ENCODE measurements at places on chromosomes 5 and 9. TPM values are rescaled to one million over a fixed set of nuclear protein-coding genes. Genes with fewer than 3 reads are reported as not detected.

Gene INSL4
- not detected for total RNA-seq

Gene CLIC3
- total RNA-seq = 0.56 TPM

Gene TCF7
- total RNA-seq = 9.7 TPM

Gene KLHL3
- total RNA-seq = 11.7 TPM

Gene NTRK2
- total RNA-seq = not detected

Gene GARIN3
- not detected for total RNA-seq

Gene GPR151
- total RNA-seq = not detected

Gene FAM153A
- not detected for total RNA-seq

Gene ARID3C
- 0.49 TPM for total RNA-seq

Gene NOXA1
- 0.59 TPM for total RNA-seq

DNA sequence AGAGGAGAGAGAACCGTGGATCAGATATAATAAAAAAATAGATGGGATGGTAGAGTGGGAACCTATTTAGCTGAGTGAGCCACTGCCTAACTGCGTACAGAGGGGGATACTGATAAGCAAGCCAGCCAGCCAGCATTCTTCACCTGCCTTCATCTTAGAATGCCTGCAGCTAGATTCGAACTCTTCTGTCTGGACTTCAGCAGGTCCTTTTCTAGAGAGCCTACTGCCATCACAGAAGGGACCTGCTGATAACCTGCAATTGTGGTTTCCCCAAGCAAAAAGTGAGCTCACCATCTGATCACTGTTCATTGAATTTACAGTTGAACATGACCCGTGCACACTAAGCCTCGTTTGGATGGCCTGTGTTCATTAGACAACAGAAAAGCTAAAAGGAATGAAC, 109.4 kb downstream of the CDC42SE2 start:
- H3K4me1 ChIP-seq = no peaks in the 10 kb centered on the region
- H3K27me3 ChIP-seq = no peaks in the 10 kb centered on the region

DNA sequence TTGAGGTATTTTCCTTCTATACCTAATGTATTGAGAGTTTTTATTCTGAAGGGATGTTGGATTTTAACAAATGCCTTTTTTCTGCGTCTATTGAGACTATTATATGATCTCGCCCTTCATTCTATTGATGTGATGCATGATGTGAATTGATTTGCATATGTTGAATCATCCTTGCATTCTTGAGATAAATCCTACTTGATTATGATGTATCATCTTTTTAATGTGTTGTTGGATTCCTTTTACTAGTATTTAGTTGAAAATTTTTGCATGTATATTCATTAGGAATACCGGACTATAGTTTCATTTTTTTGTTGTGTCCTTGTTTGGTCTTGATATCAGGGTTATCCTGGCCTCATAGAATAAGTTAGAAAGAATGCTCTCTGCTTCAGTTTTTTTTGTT, 169.7 kb downstream of the NPR3 start:
- no peak for DNase-seq
- H3K27ac ChIP-seq = no peak overlapping the region
- no peaks in the 10 kb centered on the region for H3K36me3 ChIP-seq
- no peaks in the 10 kb centered on the region for H3K4me1 ChIP-seq

- no peak for DNase-seq
- no peak overlapping the region for H3K4me3 ChIP-seq
- no peak overlapping the region for H3K27ac ChIP-seq
- H3K4me1 ChIP-seq = no peaks in the 10 kb centered on the region
- H3K27me3 ChIP-seq = no peaks in the 10 kb centered on the region
- H3K36me3 ChIP-seq = no peaks in the 10 kb centered on the region
These were observed 137.9 kb downstream of the KIAA0825 start for GRCh38 chr5:94480486-94480885.

- peak overlapping the region; percentile 24 for H3K4me3 ChIP-seq
- no peaks in the 10 kb centered on the region for H3K27me3 ChIP-seq
- peak; percentile 41 for DNase-seq
- peak overlapping the region; percentile 75 for H3K27ac ChIP-seq
- peaks cover 46% of the 10 kb centered on the region for H3K4me1 ChIP-seq
These were observed 23.2 kb upstream of the GARNL3 start for GRCh38 chr9:127241354-127241753.

DNA sequence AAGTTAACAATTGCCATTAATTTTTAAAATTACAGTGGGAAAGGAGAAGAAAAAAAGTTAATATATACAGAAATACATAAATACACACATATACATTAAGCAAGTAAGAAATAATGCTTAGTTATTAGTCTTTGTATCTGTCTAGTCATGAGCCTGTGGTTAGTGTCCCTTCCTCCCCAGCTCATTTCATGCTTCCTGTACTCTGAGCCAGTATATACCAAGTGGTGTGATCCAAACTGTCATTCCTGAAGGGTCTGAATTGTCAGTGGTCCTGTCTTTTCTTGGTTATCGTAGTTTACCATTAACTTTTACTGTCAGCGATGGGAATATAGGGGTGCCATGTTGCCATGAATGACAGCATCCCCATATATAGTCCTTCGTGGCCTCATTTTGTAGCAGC, 24.2 kb upstream of the STOM start:
- H3K4me1 ChIP-seq = no peaks in the 10 kb centered on the region
- no peaks in the 10 kb centered on the region for H3K36me3 ChIP-seq
- DNase-seq = no peak
- H3K27me3 ChIP-seq = no peaks in the 10 kb centered on the region

GRCh38 chr5:61289669-61290306, 42.3 kb upstream of the ZSWIM6 start:
- DNase-seq = no peak
- H3K27ac ChIP-seq = no peak overlapping the region
- H3K4me3 ChIP-seq = no peak overlapping the region
